NCI-H1417 (cell line): ENCODE measurements at places on chromosomes 7 and 10.

DNA sequence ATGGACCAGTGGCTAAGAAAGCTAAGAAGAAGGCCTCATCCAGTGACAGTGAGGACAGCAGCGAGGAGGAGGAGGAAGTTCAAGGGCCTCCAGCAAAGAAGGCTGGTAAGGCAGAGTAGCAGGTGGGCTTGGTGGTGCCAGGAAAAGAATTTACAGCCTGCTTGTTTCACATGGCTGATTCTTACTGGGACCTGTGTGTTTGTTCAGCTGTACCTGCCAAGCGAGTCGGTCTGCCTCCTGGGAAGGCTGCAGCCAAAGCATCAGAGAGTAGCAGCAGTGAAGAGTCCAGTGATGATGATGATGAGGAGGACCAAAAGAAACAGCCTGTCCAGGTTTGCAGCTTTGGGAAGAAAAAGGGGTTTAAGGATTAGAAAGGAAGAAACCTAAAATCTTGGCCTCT is 5.0 kb downstream of the NOLC1 start:
- no peak for DNase-seq

DNA sequence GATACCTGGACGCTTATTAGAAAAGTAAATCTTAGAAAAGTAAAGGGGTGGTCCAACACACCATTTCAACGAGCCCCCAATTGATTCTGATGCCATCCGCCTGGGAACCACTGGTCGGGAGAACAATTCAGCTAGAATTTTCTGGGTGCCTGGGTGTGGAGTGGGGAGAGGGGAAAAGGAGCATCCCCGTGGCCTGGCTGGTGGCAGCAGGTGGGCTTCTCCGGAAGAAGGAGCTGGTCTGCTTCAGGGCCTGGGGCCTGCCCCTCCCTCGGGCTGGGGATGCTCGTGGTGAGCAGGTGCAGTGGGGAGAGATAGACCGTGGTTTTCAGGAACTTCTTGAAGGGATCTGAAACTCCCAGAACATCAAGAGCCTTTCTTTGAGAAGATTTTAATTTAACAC is 39.9 kb upstream of the DUSP5 start:
- no peak for DNase-seq

DNA sequence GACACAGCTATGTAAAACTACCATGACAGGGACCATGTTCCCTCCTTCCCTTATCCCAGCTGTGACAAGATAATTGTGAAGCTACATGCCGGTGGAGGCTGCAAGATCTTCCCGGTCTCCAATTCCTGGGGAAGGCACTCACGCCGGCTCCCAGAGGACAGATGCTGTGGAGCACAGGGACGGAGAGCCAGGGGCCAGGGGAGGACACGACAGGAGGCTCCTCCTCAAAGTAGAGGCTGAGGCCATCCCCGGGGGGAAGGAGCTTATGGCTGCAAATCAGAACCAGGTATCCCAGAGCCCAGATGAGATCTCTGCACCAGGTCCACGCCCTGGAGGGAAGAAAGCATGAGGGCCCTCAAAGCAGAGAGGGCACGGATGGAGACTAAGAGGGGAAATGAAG is 286.2 kb downstream of the TCERG1L start:
- DNase-seq = no peak

DNA sequence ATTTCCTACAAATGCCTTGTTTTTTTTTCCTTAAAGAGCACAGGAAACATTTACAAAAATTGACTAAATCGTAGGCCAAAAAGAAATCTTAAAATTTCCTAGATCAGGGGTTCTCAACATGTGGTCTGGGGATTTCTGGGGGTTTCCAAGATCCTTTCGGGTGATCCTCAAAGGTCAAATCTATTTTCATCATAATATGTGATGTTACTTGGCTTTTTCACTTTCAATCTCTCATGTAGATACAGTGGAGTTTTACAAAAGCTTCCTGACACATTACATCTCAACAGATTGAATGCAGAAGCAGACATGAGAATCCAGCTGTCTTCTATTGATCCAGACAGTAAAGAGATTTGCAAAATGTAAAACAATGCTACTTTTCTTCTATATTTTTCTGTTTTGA is 497.3 kb downstream of the INHBA start:
- no peak for DNase-seq

DNA sequence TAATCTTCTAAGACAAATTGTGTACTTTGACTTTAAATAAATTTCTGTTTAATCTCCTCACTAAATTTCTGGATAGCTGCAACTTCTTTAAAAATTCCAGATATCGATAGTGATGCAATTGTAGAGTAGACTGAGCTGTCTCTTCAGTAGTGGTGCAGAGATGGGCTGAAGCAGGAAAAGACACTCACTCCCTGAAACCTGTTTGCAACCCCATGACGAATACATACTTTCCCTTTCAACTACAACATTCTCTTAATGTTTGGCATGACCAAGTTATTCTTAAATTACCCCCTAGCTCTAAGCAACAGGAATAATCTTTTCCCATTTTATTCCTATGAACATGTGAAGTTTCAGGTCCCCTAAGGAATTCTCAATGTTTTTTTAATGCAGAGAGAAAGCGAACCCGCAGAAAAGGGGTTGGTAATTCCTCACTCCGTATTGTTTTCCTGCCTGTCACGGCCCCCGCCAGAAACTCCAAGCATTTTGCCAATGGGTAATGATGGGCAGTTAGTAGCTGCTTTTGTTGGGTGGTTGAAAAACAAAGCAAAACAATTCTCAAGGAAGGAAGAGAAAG is 1.3 kb downstream of the THSD7A start:
- DNase-seq = peak; percentile 18

DNA sequence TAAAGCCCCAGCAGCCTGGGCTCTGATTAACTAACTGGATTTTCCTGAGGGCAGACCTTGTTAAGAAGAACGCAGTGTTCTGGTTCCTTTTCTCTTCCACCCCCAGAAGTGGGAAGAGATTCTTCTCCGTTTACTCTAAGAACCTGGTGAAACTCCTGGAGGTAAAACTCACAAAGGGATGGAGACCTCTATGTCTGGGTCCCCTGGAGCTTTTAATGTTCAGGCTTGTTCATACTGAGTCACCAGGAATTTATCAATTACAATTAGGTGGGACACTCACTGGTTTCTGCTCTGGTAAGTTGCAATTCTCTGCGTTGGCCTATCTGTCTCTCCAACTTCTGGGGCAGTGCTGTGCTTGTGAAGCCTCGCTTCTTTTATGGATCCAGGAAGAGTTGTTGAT is 73.3 kb upstream of the CACNB2 start:
- DNase-seq = no peak

- no peak for DNase-seq
These were observed 133.1 kb downstream of the RGS10 start for GRCh38 chr10:119409385-119409784.

DNA sequence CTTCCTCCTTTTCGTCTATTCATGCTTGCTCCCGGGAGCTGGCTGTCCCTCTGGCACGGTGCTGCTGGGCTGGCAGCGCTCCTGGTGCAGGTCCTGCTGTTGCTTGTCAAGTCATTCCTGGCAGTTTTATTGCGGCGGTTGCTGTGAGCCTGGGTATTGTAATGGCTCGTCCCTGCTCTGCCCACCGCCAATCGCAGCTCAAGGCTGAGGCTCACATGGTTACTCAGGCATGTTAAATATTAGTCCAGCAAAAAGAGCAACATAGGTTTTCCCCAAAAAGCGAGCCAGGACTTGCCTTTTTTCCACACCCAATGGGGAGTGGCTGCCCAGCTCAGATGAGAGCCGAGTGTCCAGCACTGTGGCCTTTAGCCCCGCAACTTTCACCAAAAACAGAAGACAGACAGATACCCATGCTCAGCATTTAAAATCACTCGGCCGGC is 492.9 kb upstream of the FOXK1 start:
- peak; percentile 62 for DNase-seq

GRCh38 chr10:88154596-88155250 is 291.3 kb downstream of the PTEN start:
- peak; percentile 5 for DNase-seq

- DNase-seq = peak; percentile 63
These were observed 175.1 kb downstream of the SEPTIN7 start for GRCh38 chr7:35975851-35976454.

- peak; percentile 42 for DNase-seq
These were observed 20.5 kb upstream of the INPP5A start for GRCh38 chr10:132516771-132517725.

DNA sequence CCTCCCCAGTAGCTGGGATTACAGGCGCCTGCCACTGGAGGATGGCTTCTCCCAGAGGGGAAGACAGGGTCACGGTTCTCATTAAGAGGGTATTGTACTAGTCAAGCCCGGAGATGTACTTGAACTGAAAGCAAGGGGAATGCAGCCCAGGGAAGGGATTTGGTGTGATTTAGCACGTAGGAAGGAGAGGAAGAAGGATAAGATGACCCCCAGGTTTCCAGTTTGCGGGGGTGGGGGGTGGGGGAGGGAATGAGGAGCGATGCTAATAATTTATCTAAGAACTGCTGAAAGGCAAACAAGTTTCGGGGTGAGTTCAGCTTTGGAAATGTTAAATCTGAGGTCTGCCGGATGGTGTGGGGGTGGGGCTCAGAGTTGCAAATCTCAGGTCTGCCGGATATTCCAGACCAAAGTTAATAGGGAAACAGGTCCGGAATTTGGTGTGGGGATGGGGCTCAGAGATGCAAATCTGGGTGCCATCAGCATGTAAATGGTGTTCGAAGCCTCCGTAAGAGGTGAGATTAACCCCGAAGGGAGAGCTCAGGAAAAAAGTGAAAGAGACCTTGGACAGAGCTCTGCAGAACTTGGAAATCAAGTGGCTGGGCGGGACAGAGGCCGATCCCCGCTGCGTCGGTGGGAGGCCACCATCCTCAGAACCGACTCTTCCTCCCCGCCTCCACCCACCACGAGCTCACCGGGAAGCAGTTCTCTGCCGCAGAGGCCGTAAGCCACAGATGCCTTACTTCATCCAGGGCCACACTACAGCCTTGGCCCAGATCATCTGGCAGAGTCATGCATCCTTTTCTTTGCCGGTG is 1.6 kb upstream of the SEPHS1 start:
- peak; percentile 56 for DNase-seq

GRCh38 chr7:64653721-64654401 is 12.1 kb upstream of the ZNF107 start:
- DNase-seq = no peak

- DNase-seq = no peak
These were observed 25.5 kb upstream of the CAPZA2 start for GRCh38 chr7:116836911-116837310.

DNA sequence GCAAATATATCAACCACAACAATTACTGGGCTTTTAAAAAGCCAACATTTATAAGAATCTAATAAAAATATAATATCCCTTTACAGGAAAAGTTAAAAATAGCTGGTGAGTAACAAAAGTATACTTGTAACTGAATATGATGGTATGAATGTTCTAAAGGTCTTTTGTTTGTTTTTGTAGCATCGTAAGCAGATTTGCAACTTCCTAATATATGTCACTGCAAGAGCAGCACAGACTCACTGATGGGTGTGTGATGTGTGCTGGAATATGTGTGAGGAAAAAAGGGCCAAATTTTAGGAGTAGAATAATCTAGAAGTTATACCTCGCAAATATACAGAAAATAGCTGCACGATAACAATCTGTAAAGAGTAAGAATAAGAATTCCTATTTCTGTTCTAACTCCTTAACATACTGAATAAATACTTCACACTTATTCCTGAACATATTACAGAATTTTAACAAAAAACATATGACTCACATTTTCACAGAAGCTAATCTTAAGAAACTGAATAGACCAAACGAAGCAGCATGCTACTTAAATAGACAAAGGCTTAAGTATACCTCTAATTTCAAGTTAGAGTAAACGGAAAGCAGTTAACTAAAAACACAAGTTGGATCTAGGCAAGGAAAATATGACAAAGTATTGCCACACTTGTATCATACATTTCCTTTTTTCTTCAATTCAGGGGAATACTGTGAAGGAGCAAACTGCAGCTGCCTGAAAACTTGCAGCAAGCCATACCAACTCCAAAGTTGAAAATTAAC is 9.6 kb downstream of the ETV1 start:
- DNase-seq = no peak

DNA sequence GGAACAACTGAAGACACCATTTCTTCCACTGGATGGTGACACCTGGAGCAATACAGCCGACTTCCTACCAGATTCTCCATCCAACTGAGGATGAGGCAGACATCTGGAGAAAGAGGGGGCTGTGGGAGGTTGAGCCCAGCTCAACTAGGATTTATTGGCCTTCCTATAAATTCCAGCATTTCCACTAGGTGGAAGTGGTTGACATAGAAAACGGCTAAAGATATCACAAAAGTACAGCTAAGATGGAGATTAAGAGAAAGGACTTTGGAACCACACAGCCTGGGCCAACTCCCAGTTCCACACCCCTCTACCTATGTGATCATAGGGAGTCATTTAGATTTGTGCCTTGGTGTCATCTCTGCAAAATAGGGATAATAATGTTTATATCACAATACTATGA is 61.3 kb upstream of the CAV2 start:
- no peak for DNase-seq

DNA sequence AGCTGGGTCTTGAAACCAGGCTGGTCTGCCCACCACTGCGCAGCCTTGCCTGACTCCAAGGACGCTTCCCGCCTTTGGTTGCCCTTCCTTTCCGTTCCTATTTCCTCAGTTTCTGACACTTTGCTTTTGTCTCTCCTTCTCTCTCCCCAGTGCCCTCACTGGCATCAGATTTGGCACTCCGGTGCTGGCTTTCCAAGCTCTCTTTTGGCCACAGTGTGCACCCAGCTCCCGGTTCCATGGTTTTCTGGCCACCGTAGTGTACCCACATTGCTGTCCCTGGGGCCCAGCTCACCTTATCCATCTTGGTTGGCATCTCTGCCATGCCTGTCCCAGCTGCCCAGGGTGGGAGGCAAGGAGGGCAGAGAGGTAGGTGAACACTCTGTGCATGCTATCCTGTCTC is 142.2 kb downstream of the PLXNA4 start:
- no peak for DNase-seq

- no peak for DNase-seq
These were observed 1016.5 kb downstream of the GRM8 start for GRCh38 chr7:126236261-126236660.
